ENCODE measurements at places on chromosomes 2 and 18.
A peak's percentile ranks its signal among the peaks of the same experiment; 100 is the strongest.

DNA sequence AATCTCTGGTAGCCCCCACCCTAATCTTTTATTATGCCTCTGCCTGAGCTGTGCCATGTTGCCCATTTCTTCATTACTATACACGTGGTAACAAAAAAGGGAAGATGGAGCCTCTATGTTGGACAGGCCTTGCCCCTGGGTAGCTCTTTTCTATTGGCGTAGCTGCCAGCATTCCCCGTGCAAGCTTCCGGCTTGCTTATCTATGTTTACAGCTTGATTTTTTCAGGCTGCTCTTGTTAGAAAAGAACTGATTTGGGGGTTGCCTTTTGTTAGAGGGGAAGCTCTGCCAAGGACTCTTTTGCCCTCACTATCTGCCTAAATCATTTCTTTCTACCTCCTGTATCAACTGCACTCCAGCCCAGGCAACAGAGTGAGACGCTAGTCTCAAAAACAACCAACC, 45.5 kb upstream of the ZSWIM2 start:
- DNase-seq = no peak

DNA sequence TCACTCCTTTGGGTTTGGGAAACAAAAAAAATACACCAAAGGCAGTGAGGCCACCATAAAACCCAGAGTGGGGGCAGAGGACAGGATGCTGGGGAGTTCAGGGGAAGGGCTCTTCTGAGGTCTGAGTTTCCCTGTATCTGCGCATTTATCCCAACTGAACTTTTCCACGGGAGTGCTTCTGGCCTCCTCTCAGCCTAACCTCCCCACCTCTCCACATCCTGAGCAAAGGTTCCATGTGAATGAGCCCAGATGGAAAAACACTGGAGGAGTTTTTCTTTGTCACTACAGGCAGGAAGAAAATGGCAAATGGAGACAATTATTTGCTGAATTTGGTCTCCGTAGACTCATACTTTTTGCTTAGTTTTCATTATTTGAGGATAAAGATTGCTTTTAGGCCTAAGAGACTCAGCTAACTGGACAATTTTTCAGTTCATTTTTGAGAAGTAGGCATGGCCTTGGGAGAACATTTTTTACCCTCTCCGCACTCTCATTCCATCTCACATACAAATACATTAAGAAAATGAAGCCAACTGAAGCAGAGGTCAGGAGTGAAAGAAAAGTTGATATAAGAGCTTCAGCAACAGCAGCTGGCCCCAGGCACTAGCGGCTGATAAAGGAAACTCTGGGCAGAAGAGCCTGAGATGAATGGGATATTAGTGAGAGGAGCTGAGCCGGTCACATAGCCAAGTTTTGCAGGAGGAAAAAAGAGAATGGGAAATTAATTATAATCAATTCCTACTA, 82.6 kb upstream of the CYP1B1 start:
- no peak for DNase-seq

DNA sequence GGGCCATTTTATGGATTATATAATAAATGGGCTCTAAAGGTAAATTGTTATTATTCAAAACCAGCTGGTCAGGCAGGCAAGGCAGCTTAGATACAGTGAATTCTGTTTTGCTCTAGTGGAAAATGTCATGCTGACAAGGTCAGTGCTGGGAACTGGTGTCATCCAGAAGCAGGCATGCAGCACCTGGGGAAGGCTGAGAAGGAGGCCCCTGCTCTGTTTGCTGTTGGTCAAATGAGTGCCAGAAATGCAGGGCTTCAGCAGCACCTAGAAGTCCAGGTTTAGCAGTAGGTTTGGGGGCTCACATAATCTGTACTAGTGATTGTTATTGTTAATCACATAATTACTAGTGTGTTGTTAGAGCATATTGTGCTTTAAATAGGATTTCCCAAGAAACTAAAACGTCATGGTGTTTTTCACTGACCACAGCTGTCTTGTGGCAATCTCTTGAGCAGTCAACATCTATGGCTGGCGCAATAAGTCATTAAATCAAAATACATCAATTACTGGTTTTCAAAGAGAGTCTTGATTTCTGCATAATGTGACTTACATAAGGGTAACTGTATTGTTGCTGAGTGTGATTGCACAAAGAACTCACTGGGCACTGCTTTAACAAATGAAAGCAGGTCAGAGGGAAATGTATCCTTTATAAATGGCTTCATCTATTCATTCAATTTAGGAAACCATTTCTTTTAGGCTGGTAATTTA, 99.1 kb downstream of the MYO3B start:
- no peak for DNase-seq

DNA sequence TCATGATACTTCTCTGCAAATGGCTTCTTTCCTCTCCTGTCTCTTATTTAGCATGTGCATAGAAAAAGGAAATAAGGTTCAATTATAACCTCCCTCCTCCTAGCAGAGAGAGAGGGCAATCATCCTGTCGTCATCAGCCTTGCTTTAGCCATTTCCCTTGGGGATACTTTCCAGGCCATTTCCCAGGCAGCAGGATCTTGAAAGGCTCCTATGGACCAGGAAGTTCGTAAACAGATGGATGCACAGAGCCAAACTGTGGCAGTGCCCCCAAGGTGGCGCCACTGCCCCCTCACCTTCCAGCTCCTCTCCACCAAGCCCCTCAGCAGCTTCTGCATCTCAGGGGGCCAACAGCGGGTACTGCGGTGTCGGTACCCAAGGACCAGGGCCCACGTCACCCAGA, 157.4 kb downstream of the DTNA start:
- peak; percentile 35 for DNase-seq

DNA sequence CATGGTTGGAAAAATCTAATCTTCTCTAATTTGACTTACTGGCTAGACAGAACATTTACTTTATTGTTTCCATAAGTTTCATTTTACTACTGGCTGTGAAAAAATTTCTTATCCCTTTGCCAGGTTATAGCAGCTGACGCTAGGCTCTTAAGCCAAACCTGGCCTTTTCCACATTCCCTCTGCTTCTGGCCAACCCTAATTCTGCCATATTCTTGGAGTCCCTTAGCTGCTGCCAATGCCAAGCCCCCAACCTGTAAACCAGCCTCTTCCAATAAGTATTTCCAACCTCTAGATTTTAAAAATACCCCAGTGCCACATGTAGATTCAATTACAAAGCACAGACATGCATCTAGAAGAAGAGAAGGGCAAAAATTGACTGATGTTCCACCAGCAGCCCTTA, 452.3 kb upstream of the MEX3C start:
- DNase-seq = no peak

Data from ELR (cell line).